Thoracic aorta (tissue), 2 donors: ENCODE measurements at places on chromosomes 13 and 19. TPM values are rescaled to one million over a fixed set of nuclear protein-coding genes. Genes with fewer than 3 reads are reported as not detected.

The ZNF610 gene
- total RNA-seq: 1.8 TPM

The ZNF442 gene
- total RNA-seq: 0.81 TPM

The ZNF677 gene
- total RNA-seq: 21.7 TPM

The PLIN4 gene
- 7.1 TPM for total RNA-seq

The TSHZ3 gene
- total RNA-seq: 9.3 TPM
